LoVo (cell line): ENCODE measurements at places on chromosomes 12 and 14.

DNA sequence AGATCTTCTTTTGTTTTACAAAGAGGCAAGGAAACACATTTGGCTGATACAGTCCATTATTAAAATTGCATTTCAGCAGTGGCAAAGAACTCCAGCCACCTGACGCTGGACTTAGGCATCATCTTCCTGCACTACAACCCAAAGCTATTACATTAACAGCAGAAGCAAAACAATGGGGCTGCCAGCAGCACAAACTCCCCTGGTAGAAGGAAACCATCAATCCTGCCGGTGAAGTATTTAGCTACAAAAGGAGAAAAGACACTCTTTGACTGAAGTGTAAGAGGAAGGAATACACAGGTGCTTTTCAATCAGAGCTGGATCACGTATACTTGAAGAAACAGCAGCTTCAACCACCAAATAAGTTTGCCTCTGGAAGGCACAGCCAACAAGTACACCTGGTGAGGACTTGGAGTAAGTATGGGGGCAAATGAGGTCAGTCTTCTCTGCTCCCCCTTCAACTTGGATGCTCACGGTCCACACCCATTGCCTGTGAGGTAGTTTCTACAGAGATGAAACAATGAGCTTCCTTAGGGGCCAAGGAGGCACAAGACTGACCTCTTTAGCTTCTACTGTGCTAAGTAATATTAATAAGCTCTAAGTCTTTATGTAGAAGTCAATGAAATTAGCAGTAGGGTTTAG lies 125.9 kb upstream of the FOXN3 start:
- no peak for DNase-seq

DNA sequence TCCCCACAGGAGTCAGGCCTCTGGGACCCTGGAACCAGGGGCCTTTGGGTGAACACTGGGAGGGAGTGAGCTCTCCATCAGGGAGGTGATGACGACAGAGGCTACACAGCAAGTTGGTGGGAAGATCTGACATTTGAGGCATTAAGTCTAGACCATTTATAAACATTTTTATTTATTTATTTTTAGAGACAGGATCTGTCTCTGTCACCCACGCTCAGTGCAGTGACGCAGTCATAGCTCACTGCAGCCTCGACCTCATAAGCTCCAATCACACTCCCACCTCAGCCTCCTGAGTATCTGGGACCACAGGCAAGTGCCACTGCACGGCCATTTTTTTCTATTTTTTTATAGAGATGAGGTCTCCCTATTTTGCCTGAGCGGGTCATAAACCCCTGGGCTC lies 53.6 kb downstream of the TEAD4 start:
- no peak for DNase-seq

DNA sequence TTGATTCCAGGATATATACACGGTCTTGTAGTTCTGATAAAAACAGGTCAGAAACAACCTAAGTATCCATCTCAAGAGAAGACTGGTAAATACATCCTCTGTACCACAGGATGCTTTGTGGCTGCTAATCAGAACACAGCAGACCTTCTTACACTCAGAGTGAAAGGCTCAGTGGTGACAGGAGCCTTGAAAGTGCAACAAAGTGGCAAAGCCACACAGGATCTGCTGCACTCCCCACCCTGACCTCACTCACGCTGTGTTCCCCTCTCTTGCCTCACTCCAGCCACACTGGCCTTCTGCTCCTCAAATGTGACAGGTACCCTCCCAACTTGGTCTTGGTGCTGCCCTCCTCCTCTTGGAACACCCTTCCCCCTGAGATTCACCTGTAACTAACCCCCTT lies 98.1 kb upstream of the GRIP1 start:
- DNase-seq: no peak

DNA sequence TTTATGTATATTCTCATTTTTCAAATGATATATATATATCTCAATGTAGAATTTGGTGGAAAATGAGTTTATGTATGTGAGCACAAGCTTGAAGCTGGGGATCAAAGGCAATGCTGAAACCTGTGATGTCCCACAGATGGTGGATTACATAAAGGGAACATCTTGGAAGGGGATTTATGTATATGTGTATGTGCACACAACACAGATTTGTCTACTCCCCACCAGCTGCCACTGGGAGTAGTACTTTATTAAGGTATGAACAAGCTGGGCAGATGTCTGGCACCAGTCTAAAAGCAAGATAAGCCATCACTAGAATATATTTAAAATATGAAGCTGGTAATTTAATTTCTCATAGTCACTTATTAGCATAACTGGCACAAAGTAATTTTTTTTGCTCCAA lies 895.6 kb downstream of the SLC6A15 start:
- DNase-seq: no peak

- no peak for DNase-seq
These were observed 118.0 kb upstream of the CCDC198 start for GRCh38 chr14:57611555-57612075.

DNA sequence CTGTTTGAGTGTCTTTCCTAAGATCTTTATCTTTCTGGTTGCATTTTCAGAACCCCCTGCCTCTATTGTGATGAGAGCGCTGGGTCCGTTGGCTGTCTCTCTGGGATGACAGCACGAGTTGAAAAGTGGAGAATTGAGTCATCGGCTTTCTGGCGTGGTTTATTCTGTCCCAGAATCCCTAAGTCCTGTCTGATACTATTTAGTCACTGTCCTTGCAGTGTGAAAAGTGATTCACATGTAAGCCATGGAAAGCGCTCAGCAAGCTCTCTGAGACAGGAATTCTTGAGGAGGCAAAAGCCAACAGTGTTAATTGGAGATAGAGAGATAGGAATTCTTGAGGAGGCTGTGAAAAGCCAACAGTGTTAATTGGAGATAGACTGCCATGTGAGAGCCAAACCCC lies 121.7 kb downstream of the CHST11 start:
- no peak for DNase-seq

DNA sequence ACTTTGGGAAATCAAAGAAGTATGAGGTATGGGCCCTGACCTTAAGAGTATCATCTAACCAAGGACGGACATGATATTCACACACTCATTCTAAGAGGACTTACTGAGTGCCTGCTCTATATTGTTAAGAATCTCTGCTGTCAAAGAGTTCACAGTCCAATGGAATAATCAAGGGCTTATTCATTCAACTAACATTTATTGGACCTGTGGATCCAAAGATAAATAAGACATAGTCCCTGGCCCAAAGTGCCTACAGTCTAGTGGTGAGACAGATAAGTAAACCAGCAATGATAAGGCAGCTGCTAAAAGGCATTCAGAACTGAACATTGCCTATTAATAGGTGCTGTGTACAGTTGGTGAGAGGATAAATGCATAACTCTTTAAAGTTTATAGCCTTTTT lies 11.0 kb downstream of the WDR20 start:
- no peak for DNase-seq

DNA sequence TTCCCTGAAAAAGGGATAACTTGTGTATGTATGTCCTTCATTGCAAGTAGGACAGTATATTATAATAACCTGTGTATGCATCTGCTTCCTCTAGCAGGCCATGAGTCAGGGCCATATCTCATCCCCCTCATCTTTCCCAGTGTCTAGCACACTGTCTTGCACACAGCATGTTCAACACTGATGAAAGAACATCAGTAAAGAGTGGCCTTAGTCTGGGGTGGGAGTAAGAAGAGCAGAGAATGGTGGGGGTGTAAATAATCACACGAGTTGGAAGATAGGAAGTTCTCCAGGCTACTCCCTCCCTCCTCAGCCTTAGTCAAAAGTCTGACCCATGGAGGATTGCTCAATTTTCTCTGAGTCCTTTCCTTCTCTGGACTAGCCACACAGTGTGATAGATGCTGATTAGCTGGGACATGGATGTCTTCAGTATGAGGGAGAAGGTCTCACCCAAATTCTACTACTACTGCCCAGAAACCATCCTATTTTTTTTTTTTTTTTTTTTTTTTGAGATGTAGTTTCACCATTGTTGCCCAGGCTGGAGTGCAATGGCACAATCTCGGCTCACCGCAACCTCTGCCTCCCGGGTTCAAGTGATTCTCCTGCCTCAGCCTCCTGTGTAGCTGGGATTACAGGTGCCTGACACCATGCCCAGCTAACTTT lies 14.6 kb upstream of the SP1 start:
- no peak for DNase-seq

DNA sequence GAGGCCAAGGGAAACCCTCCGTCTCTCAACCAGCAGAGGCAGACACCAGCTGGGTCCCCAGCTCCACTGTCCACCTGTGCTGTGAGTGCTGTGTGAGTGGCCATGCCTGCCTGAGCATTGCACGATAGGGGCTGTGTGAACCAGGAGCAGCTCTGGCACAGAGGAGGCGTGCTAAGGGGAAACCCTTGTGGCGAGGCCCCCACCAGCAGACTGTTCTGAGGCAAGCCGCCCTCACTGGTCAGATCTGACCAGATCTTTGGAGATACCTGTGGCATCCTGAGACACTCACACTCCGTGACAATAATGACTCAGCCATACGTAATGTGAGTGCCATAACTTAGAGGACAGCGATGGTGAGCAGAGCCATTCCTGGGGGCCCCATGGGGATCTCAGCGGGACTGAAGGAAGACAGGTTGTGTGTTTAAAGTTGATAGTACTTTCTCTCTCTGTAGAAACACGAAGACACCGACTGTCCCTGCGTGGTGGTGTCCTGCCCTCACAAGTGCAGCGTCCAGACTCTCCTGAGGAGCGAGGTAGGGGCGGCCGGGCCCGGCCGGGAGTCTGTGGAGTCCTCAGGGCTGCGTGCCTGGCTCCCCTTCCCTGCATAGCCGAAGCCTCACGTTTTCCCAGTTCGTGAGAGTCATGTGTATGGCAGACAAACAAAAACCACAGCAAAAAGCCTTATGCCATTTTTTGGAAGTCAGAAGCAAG lies 36.6 kb upstream of the AMN start:
- DNase-seq: no peak

DNA sequence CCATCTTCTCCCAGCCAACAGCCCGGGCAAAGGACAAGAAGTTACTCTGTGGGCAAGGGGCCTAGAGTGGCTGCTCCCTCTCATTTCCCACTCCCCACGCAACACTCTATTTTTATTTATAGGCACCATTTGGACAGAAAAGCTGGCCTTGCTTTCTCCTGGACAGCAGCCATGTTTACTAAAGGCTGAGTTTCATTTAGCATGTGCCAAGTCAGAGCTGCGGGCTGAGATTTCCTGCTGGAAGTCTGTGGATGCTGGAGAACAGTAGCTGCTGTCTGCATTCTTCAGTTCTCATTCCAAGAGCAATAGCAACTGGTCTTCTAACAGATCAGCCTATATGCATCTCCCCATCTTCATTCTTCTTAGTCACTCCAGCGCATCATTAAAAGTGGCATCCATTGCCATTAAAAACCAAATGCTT lies 8.3 kb downstream of the COL2A1 start:
- no peak for DNase-seq
